ENCODE measurements at places on chromosomes 3 and 15. TPM values are rescaled to one million over a fixed set of nuclear protein-coding genes. Genes with fewer than 3 reads are reported as not detected.

DNA sequence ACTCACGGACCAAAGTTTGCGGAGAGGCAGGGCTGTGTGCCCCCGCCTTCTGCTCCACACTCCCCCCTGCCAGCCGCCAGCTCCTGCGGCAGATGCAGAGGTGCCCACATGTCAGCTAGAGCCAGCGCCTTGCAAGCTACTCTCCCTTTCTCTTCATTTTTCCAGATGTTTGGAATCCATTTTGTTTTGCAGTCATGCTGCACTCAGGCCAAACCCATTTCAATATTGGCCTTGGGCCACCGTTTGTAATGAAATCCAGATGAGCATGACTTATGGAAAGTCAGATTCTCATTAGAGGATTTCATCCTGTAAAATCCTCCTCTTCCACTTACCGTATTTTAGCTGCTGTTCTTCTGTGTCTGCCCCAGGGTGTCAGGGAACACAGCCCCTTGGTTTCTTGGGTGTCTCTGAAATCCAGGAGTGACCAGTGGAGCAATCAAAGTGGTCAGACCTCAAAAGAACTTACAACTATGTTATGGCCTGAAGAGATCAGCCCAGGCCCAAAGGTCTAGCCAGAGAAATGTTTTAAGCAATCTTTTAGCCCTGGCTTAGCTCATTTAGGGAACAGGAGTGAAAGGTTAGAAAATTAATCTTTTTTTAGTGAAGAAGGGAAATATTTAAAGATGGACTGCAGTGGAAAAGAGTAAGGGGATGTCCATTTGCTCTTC, 65.8 kb downstream of the AAGAB start:
- H3K27me3 ChIP-seq = no peaks in the 10 kb centered on the region
- peaks cover 14% of the 10 kb centered on the region for H3K4me1 ChIP-seq
- no peak overlapping the region for H3K4me3 ChIP-seq
- DNase-seq = no peak
- peak overlapping the region; percentile 83 for H3K27ac ChIP-seq

DNA sequence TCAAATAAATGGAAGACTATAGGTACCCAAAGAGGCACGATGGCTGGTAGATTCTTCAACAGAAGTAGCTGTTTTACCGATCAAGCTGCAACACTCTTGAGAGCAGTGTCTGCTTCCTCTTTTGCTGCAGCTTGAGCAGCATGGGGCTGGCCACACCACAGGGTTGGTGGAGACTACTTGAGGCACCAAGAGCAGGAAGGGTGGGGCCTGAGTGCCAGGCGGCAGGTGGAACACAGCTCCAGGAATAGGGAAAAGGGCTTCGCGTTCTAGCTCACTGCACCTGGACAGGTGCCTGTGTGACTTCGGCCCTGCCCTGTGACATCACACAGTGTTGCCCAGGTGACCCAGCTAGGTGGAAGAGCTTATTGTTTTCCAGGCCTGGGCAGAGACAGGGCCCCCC, at the start of gene CCDC33:
TSS of gene CCDC33 (plus strand) at position 365 of the 400 bp plus-strand sequence. CDS start 394 bp downstream, outside the sequence.
- H3K4me1 ChIP-seq = peaks cover 13% of the 10 kb centered on the region

- H3K4me3 ChIP-seq = no peak overlapping the region
- peak; percentile 54 for DNase-seq
- peak overlapping the region; percentile 66 for H3K27ac ChIP-seq
- peaks cover 66% of the 10 kb centered on the region for H3K4me1 ChIP-seq
- no peaks in the 10 kb centered on the region for H3K27me3 ChIP-seq
These were observed 32.9 kb downstream of the DAPK2 start for GRCh38 chr15:64013179-64014062.

GRCh38 chr3:187946163-187946691, 201.0 kb upstream of the BCL6 start:
- peaks cover 6% of the 10 kb centered on the region for H3K4me1 ChIP-seq
- H3K27me3 ChIP-seq = no peaks in the 10 kb centered on the region
- DNase-seq = no peak
- no peak overlapping the region for H3K27ac ChIP-seq
- no peak overlapping the region for H3K4me3 ChIP-seq

DNA sequence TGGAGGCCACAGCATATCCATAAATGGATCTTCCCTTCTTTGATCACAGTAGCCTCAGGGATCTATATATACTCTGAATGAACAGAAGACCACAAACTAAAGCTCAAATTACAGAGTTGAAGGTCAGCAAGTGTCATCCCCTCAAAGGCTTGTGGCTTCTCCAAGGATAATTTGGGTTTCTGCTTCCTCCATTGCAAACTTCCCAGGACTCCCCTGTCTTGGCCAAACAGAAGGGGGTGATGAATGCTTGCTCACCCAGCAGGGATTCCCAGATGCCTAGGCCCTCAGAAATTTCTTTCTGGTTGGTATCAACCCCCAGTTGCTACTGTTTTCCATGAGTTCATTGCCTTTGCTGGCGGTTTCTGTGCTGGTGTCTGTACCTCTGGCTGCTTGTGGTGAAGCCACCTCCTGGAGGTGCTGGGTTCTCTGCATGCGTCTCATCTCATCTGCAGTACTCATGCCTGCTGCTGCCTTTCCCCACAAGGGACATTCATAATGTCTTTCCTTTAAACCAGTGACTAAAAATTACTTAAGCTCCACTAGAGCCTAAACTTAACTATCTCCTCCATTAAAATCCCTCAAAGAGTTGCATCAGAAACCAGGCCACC, 17.7 kb downstream of the ENTPD3 start:
- no peaks in the 10 kb centered on the region for H3K4me1 ChIP-seq
- no peak for DNase-seq
- no peak overlapping the region for H3K4me3 ChIP-seq
- H3K27ac ChIP-seq = no peak overlapping the region
- no peaks in the 10 kb centered on the region for H3K36me3 ChIP-seq

DNA sequence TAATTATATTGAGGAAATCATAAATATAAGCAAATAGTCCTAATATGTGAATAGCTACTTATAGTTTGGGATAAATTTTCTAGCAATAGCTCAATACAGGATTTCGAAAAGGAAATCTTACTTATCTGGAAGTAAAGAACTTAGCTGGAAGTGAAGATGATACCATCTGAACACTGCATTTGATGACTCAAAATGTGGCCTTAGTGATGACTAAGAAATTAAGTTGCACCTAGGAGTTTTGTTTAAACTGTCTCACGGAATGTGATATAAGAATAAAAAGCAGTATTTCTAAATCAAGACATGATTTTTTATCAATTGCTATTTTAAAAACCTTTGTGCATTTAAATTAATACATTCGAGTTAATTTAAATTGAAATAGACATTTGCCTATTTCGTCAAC, 91.2 kb downstream of the EOMES start:
- H3K4me3 ChIP-seq = no peak overlapping the region
- H3K36me3 ChIP-seq = no peaks in the 10 kb centered on the region
- no peaks in the 10 kb centered on the region for H3K27me3 ChIP-seq
- DNase-seq = no peak
- no peak overlapping the region for H3K27ac ChIP-seq
- H3K4me1 ChIP-seq = no peaks in the 10 kb centered on the region

DNA sequence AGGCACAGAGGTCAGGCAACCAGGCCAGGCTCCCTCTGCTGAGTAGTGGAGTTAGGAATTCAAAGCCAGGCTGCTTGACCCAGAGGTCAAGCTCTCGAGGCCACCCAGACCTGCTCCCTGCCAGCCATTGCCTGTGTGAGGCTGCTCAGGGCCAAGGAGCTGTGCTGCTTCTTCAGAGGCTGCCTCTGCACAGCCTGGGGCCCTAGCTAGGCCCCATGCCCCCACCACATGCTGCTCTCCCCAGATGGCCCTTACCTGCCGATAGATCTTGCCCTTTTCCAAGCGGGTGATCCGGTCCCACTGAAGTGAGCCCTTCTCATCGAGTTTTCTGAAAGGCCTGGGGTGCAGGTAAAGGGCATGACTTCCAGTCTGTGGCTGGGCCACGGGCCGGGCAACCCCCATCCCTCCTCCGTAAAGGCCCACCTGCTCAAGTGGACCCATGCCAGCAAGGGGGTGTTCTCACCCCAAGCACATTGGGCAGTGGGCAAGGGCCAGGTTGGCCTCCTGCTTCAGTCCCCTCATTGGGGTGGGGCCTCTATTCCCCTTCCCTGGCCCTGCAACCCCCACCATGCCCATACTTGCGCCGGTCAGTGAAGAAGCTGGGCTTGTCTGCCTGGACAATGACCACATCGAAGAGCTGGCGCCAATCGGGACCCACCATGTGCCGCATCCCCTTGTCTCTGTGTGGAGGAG, 6.5 kb downstream of the NT5DC2 start:
- peaks cover 46% of the 10 kb centered on the region for H3K36me3 ChIP-seq
- H3K27ac ChIP-seq = peak overlapping the region; percentile 76
- peaks cover 65% of the 10 kb centered on the region for H3K4me1 ChIP-seq
- no peaks in the 10 kb centered on the region for H3K27me3 ChIP-seq
- DNase-seq = peak; percentile 61

DNA sequence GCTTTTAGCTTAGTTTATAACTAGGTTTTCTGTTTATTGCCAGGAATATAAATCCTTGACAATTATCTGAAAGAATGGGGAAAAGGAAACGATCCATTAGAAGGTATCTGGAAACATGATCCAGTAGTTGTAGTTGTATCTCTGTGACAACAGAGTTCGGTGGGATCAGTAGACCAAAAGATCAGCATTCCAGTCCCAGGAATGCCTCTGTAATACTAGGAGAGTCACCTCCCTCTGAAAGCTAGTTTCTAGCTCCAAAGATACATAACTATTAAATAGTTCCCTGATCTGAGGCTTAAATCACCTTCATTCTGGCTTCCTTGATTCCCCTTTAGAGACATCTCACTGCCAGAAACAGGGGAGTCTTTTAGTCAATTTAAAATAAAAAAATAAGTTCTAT, 34.1 kb downstream of the MB21D2 start:
- no peak for DNase-seq
- H3K27me3 ChIP-seq = no peaks in the 10 kb centered on the region
- H3K4me1 ChIP-seq = peaks cover 2% of the 10 kb centered on the region
- no peak overlapping the region for H3K27ac ChIP-seq
- no peaks in the 10 kb centered on the region for H3K36me3 ChIP-seq

GRCh38 chr3:43055806-43056770, 49.8 kb downstream of the POMGNT2 start:
- no peaks in the 10 kb centered on the region for H3K27me3 ChIP-seq
- no peaks in the 10 kb centered on the region for H3K4me1 ChIP-seq
- DNase-seq = no peak
- H3K4me3 ChIP-seq = no peak overlapping the region
- no peaks in the 10 kb centered on the region for H3K36me3 ChIP-seq
- no peak overlapping the region for H3K27ac ChIP-seq

DNA sequence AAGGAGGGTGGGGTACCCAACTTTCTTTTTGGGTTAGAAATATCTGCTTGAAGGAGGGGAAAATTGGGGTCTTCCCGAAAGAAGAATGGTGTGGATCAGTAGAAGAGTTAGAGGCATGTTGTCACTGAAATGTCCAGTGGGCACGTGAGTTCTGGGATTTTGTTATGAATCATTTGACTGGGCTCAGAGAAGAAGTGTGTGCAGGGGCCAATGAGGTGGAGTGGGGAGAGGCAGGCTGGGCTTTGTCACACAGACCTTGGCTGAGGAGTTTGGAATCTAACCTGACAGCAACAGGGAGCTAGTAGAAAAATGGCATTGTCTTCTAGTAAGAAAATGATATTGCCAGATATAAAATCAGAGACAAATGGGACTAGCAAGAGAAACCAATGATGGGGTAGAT, 436.8 kb downstream of the MFSD1 start:
- no peak overlapping the region for H3K4me3 ChIP-seq
- H3K36me3 ChIP-seq = no peaks in the 10 kb centered on the region
- H3K27ac ChIP-seq = no peak overlapping the region
- no peak for DNase-seq
- H3K27me3 ChIP-seq = no peaks in the 10 kb centered on the region

DNA sequence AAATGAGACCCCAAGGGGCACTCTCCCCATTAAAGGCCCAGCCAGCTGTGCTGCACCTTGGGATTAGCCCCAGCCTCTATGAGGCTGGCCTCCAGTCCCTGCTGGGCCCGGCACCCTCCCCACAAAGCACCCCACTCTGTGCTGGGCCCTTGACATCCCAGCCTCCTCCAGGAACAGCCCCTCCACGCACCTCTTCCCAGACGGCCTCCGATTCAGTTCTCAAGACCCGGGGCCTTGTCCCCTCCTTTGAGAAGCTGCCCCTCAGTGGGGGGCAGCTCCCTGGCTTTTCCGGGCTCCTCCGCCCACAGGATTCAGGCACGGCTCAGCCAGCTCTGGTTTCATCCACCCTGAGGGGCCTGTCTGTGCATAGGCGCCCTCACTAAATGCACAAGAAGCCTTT, 144.1 kb downstream of the LRRK1 start:
- H3K36me3 ChIP-seq = no peaks in the 10 kb centered on the region
- H3K27me3 ChIP-seq = no peaks in the 10 kb centered on the region
- H3K4me3 ChIP-seq = no peak overlapping the region
- no peak for DNase-seq
- peaks cover under 1% of the 10 kb centered on the region for H3K4me1 ChIP-seq

- no peak for DNase-seq
- no peaks in the 10 kb centered on the region for H3K27me3 ChIP-seq
- no peaks in the 10 kb centered on the region for H3K36me3 ChIP-seq
- H3K27ac ChIP-seq = no peak overlapping the region
These were observed 35.5 kb downstream of the ARRDC4 start for GRCh38 chr15:97995881-97996603.

DNA sequence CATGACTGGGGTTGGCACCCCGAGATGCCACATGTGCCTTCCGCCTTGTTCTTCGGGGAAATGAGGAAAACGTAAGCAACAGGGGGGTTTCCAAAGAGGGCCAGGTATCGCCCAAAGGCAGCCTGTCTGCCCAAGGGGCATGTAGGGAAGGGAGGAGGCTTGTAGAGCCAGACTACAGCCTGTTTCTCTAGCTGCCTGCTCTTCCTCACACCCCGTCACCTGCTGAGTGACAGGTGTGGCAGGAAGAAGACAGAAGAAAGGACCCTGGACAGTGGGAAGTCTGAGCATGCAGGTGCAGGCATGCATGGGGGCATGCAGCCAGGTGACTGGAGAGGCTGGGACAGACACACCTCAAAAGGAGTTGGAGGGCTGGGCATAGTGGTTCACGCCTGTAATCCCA, 9.8 kb downstream of the PLA2G4E start:
- H3K36me3 ChIP-seq = no peaks in the 10 kb centered on the region
- no peaks in the 10 kb centered on the region for H3K27me3 ChIP-seq
- no peak overlapping the region for H3K27ac ChIP-seq
- DNase-seq = no peak
- H3K4me1 ChIP-seq = peaks cover 6% of the 10 kb centered on the region

DNA sequence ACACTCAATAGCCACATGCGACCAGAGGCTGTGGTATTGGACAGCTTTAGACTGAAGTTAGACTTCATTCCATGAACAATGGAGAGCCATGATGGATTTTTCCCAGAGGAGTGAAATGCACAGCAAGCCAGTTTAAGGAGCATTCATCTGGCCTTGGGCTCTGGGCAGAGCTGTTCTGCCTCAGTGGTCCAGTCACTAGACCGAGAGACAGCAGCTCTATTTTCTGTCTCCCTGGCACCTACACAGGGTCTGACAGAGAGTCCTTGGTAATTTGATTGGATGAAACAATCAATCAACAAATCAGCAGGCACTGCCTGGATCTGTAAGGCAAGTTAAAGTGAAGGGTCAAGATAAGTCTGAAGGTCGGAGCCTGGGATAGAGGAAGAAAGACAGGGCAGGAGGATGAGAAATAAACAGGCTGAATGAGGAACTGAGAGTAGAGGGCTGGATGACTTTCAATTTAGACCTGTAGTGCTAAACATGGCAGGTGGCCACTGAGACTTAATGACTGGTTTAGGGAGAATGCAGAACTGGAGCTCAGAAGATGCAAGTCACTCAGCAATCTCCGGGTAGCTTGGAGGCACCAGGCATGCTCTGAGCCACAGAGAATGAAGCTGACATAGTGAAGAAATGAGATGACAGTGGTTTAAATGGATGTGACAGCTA, 98.5 kb upstream of the SLC25A36 start:
- H3K36me3 ChIP-seq = no peaks in the 10 kb centered on the region
- no peak overlapping the region for H3K27ac ChIP-seq
- H3K4me1 ChIP-seq = no peaks in the 10 kb centered on the region
- H3K4me3 ChIP-seq = no peak overlapping the region
- DNase-seq = no peak

Gene SLC25A20
- total RNA-seq = 16.8 TPM

Gene GP5
- total RNA-seq = not detected

Gene P2RY13
- 3.3 TPM for total RNA-seq

Gene CD200
- 6.3 TPM for total RNA-seq

Gene CCR8
- not detected for total RNA-seq
